ENCODE measurements at places on chromosomes 1 and 21.

DNA sequence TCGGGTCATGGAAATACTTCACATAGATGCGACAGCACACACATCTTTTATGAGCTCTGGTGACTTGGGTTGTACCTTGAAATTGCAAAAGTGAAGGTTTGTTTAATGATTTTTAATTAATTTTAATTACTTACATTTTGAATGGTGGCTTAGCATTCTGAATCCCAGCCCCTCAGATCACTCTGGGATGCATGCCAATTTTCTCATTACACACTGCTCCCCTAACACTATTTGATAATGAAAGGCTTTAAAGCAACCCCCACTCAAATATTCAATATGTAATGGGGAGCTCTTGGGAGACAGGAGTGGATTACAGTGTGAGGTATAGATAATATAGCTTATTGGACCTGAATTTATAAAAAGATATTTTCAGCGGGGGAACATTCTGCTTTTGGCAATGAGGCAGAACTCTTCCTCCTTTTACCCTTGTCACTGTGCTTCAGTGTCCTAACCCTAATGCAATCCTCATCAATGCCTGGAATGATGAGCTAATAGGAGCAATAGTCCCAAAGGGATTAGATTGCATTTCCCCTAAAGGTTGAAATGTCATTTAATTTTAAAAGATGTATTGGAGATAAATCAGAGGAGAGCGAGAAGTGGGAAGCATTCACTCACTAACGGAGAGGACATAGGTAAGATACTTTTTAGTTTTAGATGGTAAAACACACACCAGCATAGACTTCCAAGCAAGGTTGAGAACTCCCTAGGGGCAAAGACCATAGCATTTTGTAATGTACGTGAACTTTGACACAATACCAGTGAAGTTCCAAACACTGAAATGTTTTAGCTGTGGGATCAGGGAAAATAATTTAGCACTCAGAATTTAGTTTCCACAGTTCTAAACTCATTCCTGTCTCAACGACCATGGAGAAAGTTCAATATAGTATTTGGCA, 384.1 kb upstream of the PLXNA2 start:
- no peak for DNase-seq

- DNase-seq: no peak
Measured at GRCh38 chr1:53417074-53417511, 42.1 kb upstream of the DMRTB1 start.

DNA sequence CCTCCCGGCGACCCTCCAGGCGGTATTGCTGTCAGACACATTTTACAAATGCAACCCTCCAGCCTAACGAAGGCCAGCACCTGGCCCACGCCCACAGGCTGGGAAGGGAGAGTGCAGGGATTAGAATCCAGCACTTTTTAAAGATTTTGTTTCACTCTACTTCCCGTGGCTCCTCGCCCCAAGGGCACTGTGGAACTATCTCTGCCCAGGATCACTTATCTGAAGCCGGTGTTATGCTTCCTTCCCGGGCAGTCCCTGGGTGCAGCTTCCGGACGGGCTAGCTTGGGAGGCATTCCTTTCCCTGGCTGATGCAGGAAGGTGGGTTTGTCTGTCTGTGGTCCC, 35.8 kb downstream of the CCN1 start:
- DNase-seq: no peak

DNA sequence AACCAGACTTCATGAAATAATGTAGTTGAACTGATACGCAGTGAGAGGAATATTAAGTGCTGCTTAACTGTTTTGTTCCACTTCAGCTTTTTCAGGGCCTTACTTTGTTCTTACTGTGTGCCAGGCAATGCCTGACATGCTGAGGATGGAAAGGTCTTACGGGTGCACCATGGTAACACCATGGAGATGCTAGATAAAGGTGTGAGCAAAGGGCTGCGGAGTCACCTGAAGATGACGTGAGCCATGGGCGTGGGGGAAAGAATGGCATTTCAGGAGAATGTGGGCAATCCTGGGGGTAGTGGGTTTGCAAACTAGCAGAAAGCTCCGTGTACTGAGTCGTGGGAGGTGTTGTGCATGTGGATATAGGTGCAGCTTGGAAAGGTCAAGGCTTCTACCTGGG, 27.3 kb downstream of the MAN1C1 start:
- no peak for DNase-seq

DNA sequence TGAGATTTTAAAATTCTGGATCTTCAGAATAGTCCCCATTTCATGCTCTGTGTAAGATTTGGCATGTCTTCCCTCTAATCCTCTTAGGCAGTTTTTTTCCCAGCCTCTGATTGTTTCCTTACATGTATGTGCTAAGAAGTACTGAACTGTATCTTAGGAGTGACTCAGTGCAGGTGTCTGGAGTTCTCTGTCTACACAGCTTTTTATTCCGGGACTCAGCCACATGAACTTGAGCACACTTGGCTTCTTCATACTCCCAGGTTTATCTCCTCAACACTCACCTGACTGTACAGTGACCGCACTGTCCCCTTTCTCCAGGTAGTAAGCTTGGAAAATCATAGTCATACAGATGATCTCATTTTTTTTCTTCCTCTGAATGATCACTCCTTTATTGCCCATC, 50.7 kb downstream of the SYT14 start:
- no peak for DNase-seq

DNA sequence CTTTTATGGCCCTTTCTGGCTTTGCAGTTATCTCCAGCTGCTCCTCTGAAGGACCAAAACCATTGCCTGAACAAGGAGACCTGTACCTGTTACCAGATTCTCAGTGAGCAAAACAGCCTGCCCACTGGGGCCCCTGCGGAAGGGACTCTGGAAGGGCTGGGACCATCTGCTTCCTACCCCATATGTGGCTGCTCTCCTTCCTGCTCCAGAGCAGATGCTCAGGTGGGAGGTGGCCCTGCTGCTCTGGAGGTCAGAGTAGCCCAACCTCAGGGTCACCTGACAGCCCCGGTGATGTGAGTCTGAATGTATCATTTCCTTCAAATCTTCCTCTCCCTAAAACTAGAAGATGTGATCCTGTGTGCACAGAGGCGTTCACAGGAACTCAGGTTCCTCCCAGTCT, 33.6 kb downstream of the PRDM16 start:
- DNase-seq: no peak

GRCh38 chr21:43362321-43362791, 64.6 kb downstream of the SIK1 start:
- peak; percentile 47 for DNase-seq

DNA sequence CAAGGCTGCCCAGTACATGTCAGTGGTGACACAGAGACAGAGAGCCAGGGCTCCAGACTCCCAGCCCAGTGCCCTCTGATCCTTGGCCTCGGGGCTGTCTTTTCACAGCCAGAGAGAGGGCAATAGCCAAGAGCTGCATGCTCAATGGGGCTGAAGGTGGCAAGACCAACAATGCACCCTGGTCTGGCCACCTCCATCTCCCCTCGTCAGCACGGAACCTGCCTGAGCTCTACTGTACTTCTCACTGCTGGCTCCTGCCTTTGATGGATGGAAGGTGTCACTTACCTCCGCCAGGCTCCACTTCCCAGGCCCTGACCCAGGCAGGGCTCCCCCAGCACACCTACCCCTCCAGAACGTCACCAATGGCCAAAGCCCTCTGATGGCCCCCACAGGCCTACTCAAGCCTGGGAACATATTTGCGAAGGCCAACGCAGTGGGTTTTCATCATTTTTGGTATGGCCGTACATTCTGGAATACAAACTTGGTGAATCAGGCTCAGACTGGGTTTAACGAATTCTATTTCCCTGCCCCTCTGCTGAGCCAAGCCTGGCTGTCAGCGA, 88.1 kb downstream of the DMRTB1 start:
- DNase-seq: no peak

DNA sequence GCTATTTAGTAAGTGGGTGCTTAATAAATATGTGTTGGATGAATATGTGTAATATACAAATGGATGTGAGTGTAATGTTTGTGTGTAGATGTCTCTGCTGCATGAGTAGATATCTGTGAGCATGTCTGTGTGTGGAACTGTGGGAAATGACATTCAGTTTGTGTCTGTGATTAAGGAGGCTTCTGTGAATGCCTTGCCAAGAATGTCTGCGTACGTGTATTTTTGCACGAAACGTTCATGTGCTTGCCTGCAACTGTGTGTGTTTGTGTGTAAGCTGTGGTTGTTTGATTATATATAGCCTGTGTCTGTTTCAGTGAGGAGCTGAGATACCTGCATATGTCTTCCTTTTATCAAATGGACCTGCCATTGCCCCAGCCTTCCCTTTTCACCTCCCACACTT, 13.8 kb downstream of the DMBX1 start:
- DNase-seq: no peak

- DNase-seq: no peak
Measured at GRCh38 chr1:54149734-54150133, 3.1 kb downstream of the CDCP2 start.

DNA sequence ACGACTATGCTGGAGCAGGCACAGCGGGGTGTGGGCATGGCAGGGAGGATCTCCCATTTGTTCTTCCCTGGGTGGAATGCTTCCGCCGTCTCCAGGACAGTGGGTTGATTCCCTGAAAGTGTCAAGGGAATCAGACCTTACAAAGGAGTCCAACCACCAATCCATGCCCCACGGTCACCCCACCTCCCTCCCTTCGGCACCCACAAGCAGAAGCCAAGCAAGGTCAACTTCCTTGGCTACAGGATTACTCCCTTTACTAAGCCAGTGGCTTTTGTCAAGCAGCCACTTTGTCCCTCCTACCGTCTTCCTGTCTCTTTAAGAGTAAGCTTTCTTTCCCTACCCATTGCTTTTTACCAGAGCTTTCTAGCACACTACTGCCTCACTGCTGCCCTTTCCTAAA, 15.9 kb upstream of the NUAK2 start:
- no peak for DNase-seq

GRCh38 chr1:4670265-4670664, 15.9 kb downstream of the AJAP1 start:
- no peak for DNase-seq

DNA sequence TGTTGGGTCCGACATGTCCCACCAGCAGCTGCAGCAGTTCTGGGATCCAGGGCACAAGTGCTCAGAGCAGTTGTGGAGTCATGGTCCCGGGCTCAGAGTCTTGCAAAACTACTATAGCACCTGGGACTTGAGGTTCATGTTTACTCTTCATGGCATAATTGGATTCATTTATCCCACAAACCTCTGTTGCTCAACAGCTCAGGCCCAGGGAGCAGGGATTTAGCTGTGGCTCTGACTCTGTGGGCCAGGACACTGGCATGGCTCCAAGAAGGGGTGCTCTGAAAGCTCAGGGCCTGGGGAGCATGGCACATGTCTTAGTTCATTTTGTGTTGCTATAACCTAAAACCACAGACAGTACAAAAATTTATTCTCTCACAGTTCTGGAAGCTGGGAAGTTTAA, 626.7 kb upstream of the ADGRL2 start:
- DNase-seq: no peak

DNA sequence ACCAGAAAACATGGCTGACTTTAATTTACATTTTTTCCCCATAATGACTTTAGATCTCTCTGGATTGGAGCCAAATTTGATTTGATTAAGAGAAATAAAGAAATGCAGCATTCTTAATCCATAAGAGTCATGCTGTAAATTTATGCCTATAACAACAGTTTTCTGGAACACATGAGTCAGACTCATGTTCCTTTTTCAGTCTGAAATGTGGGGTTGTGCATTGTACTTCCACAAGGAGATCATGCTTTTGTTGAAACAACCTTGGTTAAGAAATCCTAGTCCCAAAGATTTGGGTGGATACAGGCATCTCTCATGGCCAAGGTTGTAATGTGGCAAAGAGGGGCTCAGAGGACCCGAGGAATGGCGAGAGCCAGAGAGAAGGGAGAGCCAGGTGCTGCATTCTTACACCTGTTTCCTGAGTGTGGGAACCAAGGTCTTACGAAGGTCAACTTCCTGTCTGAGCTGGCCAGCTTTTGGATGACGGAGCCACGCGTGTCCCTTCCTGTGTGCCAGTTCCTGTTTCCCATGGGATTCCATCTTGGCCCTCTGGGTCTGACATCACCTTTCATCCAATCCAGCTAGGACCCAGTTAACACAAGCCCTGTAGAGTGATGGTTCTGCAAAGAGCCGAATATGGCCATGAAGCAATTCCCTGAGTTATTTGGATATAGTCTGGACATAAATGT, 23.1 kb downstream of the CLDN14 start:
- DNase-seq: no peak

DNA sequence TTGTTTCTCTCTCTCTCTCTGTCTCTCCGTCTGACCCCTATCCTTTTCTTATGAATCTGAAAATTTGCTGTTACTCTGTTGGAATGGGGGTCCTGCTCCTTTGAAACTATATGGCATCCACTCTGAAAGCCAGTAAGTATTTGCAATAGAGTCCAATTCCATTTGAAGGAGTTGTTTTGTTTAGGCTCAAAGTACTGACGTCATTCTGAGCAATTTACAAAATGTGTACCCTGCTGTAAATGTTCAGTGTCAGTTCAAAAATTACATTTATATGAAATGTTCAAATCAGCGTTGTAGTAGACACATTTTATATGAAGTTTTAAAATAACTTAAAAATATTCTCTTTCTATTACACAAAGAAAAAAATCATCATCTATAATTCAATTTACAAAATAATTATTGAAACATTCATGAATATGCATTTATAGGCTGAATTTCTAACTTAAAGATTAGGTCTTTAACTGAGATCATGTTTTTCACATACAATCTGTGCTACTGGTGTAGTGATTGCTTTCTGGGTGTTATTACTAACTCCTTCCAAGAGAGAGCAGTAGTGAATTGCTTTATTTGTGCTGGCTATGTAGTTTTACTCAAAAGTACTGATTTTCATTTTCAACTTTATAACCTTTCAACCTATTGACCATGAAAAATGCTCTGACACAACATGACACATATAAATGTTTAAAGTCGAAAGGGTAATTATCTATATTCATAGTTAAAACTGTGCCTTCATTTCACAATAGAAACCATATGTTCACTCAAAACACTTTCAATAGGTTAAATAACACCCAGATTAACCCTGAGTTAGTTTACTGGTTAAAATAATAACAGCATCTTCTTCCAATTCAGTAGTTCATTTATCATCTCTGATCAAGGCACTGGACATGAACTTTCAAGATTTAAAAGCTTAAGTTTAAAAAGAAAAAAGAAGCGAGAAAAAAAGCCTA, 253.1 kb upstream of the ADGRL4 start:
- DNase-seq: no peak

- DNase-seq: no peak
Measured at GRCh38 chr21:15010645-15011044, 54.2 kb downstream of the NRIP1 start.

- peak; percentile 87 for DNase-seq
Measured at GRCh38 chr1:24930260-24931145, at the start of gene RUNX3. RUNX3 (minus strand) TSS chr1:24930276; CDS start chr1:24929868, 408 bp downstream.
